ENCODE measurements at places on chromosomes 2 and 18.
A peak's percentile ranks its signal among the peaks of the same experiment; 100 is the strongest.

GRCh38 chr18:79071037-79071436, 1.8 kb downstream of the ATP9B start:
- no peak for DNase-seq

DNA sequence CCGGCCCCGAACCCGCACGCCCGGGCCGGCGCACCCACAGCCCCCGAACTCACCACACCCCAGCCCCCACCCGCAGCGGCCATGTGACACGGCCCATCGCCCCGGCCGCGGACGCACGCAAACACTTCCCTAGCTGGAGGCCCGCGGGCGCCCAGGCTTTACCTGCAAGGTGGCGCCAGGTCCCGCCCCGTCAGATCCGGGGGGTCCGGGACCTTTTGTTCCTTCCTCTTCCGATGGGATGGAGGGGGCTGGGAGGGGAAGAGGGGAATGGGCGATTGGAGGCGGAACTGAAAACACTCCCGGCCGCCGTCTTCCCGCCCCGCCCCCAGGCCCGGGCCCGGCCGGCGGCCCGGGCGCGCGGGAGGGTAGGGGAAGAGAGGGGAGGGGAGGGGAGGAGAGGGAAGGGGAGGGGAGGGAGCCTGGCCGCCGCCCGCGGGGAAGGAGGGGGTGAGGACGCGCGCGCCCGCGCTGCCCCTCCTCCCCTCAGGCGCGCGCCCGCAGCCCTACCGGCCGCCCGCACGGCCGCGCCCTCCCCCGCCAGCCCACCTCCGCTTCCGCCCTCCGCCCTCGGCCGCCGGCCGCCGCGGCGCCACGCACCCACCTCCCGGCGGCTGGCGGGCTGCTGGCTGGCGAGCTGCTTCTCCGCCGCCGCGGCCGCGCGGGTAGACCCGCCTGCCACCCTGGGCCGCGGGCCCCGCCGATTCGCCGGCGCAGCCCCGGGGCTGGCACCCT, at the start of gene SMAD2:
Gene SMAD2 (minus strand): TSS at position 461 of the 732 bp plus-strand sequence. CDS start 33,903 bp downstream, outside the sequence.
- DNase-seq, result peak; percentile 81

- DNase-seq, result no peak
Observed at GRCh38 chr18:22432657-22433137, 15.0 kb upstream of the CTAGE1 start.

DNA sequence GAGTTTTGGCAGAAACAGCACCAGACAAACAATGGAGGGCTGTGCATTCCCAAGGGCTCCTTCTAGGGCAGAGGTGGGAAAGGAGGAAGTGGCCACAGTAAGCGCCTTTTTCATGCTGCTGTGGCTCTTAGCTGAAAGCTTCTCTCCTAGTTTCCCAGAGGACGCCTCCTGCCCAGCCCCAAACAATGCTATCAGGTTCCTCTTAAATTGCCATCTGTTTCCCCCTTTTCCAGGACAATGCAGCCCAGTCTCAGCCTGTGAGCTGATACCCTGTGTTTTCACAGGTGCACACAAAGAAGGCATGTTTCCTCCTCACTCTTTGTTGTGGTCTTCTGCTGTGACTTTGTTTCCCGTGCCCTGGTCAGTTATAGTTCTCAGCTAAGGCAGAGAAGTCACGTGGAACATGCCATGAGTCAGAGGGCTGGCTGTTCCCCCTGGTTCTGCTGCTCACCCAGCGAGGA, 5.4 kb upstream of the FAM124B start:
- DNase-seq, result no peak

DNA sequence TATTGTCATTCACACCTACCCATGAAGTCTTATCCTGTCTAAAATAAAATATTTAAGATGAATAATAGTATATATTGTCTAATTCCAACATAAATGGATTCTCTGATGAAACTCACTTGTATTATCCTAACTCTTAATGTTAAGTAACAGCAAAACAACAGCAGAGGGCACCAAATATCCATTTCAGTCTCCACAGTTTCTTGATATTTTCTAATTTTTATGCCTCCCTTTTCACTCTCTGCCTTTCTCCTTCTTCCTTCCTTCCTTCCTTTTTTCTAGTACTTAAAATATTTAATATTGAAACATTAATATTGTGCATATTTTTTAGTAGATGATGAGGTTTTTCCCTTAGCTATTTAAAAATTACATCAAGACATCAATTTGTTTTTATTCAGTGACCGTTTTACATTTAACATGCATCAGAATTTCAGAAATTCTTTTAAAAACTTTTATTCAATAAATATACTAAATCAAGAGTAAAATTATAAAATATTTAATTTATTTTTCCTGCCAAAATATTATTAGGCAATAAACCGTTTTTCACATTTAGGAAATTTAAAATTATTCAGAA, 97.6 kb downstream of the WDR7 start:
- peak; percentile 24 for DNase-seq

DNA sequence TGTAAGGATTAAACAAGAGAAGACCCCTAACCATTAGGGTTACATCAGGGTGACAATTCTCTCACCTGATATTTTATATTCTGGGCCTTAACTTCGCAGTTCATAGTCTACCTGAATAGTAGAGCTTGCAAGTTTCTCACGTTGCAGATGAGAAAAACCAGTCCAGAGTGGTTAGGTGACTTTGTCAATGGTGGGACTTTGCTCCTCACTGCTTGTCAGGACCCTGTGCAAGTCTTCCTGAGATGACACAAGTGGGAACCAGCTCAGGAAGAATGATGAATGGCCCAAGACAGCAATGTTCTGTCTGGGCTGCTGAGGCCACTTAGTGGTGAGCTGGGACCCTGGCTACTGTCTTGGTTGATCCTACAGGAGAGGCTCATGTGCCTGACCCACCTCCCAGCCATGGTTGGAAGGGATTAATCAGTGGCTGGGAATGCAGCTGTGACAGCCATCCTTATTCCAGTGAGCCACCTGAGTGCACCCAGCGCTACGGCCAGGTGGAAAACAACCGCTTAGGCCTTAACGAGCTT, 16.9 kb downstream of the LGALSL start:
- no peak for DNase-seq

GRCh38 chr18:12011199-12011956, 30.1 kb downstream of the IMPA2 start:
- DNase-seq, result no peak

- peak; percentile 98 for DNase-seq
Observed at GRCh38 chr18:37253394-37254235, 312.0 kb downstream of the CELF4 start.

- no peak for DNase-seq
Observed at GRCh38 chr2:152649997-152650396, 67.3 kb downstream of the PRPF40A start.

DNA sequence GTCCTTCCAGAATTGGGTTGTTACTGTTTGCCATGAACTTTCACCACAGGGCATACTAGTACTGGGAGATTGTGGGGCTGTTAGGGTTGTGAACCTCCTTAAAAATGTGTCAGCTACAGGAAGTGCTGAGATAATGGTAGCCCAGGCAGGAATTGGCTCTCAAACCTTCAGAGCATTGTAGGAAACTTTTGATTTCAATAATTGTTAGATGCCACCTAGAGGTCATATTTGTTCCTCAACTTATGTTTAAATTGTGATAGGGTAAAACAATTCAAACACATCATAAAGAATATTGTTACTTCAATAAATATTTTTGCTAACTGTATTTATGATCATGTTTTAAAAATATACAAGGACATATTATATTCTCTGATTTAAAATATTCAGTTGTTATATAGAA, 594.6 kb downstream of the ADCYAP1 start:
- DNase-seq, result no peak

DNA sequence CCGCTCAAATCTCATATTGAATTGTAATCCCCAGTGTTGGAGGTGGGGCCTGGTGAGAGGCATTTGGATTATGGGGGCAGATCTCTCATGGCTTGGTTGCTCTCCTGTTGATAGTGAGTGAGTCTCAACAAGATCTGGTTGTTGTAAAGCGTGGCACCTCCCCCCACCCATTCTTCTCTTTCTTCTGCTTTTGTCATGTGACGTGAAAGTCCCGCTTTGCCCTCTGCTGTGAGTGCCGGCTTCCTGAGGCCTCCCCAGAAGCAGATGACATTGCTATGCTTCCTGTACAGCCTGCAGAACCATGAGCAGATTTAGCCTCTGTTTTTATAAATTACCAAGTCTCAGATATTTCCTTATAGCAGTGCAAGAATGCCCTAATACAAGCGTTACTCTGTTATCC, 673.8 kb downstream of the ADCYAP1 start:
- DNase-seq, result no peak

GRCh38 chr18:43422518-43422917, 145.2 kb upstream of the SYT4 start:
- DNase-seq, result peak; percentile 11

DNA sequence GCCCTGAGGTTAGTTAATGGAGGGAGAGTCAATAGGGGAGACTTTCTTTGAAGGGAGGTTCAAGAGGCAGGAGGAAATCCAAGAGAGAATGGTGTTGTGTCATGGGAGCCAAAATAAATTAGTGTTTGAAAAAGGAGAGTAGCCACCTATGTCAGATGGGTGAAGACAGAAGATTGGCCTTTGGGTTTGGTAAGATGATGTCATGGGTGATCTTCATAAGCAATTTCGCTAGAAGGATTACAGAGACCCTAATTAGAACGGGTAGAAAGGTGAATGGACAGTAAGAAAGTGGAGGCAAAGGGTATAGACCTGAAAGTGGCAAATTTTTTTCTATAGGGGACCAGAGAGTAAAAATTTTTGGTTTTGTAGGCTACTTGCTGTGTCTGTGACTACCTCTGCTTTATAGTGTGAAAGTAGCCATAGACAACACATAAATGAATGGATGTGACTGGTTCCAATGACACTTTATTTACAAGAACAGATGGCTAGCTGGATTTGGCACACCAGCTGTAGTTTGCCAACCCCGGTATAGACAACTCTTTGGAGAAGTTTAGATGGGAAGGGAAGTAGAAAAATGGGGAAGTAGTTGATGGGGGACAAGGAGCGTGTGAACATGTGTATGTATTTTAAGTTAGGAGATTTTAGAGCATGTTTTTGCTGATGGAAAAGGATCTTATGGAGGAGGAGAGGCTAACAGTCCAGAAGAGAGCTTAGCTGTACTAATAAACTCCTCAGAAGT, 9.3 kb downstream of the STAMBP start:
- no peak for DNase-seq

GRCh38 chr18:39838831-39839230, 2116.2 kb upstream of the PIK3C3 start:
- DNase-seq, result no peak

DNA sequence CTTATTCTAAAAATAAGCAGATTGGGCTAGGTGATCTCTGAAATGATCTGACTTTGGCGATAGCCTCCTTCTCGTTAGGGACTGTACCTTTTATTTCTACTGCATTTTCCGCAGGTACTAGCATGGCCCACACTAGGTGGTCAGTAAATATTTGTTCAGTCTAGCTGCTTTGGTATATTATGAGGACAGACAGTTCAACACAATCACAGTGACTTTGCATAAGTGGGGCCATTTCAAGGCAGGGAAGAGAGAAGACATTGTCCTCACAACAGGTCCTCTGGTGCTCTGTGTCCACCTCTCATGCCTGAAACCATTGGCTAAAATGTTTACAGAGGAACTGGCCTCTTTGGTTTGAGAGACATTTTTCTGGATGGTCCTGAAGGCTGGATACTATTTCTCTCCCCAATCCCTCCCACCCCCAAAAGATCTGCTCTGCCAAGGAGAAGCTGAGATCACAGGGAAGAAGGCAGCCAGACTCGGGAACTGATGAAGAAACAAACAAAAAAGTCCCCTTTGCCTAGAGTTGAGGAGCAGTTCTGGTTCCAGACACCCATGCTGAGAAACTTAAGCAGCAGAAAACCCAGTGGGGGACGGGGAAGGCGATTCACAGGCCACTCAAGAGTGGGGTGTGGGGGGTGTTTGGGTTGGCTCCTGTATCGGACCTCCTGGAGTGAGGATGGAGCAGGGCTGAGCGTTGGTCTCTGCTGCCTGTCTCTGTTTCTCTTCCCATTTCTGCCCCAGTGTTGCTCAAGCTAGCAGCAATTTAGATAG, 2.9 kb upstream of the TNP1 start:
- no peak for DNase-seq

- DNase-seq, result no peak
Observed at GRCh38 chr2:10493634-10494281, 45.6 kb upstream of the ODC1 start.

- DNase-seq, result no peak
Observed at GRCh38 chr2:119049968-119050704, 108.1 kb downstream of the MARCO start.

- DNase-seq, result no peak
Observed at GRCh38 chr2:11373096-11373495, 28.7 kb upstream of the ROCK2 start.

DNA sequence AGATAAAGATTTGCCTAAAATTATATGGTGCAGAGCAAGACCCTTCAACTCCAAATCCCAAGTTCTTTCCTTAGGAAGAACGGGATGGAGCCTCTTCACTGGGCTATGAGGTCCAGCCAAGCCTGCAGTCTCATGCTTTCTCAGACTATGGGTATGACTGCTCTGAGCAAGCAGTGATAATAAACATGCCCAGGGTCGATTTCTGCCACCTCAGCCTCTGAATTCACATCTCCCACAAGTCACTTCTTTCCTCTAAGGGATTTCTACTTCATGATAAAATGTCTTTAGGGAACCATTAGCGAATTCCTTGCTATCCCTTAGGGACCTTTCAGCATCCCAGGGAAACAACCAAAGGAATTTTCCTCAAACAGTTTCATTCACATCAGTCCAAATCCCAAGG, 94.8 kb downstream of the GFPT1 start:
- DNase-seq, result no peak

DNA sequence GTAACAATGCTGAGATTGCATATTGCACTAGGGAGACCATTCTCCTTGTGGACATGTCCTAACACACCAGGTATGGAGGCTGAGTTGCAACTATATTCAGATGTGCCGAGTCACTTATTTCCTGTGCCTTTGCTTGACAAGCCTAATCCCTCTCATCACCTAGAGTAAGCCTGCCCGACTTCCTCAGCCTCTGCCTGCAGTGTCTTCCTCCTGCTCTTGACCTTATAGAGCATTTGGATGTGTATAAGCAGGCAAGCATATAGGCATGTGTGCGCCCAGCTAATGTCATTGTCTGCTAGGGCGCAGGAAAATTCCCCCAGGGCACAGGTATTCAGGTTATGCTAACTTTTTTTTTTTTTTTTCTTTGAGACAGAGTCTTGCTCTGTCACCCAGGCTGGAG, 316.9 kb downstream of the CDH2 start:
- no peak for DNase-seq

- DNase-seq, result no peak
Observed at GRCh38 chr2:172462849-172463381, 35.5 kb downstream of the ITGA6 start.

- DNase-seq, result no peak
Observed at GRCh38 chr2:85257359-85257969, 70.3 kb downstream of the TGOLN2 start.

DNA sequence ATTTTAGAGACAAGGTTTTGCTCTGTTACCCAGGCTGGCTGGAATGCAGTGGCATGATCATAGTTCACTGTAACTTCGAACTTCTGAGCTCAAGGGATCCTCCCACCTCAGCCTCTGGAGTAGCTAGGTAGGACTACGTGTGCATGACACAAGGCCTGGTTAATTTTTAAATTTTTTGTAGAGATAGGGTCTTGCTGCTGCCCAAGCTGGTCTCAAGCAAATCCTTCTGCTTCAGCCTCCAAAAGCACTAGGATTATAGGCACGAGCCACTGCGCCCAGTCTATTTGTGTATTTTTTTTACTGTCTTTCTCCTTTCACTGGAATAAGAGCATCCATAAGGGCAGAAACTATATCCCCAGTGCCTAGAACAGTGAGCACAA, 89.3 kb downstream of the PLEKHM3 start:
- DNase-seq, result no peak

- DNase-seq, result no peak
Observed at GRCh38 chr2:40287195-40287594, 164.7 kb downstream of the SLC8A1 start.

GRCh38 chr2:101270700-101271259, 18.1 kb downstream of the CNOT11 start:
- no peak for DNase-seq

- DNase-seq, result peak; percentile 60
Observed at GRCh38 chr2:98348066-98348561, 1.9 kb downstream of the CNGA3 start.

All from iPS-NIHi11 (cell line).